ENCODE measurements at places on chromosomes 5 and 9.

DNA sequence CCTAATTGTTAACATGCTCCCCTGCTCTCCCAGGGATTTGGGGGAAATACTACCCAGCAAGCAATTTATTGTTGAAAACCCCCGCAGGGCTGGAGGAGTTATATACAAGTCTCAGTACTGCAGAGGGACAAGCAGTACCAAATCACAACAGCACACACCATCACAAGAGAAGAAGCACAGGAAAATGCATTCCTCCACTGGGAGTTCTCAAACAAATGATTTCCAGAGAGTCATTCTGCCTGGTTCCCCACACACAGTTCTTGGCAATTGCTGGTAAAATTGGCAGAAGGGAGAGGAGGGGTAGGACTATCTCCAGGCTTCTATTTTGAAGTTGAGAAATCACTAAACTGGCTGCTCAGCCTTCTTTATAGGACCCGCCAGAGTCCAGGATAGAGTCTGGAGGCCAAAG lies 16.8 kb downstream of the SIL1 start:
- DNase-seq: no peak

DNA sequence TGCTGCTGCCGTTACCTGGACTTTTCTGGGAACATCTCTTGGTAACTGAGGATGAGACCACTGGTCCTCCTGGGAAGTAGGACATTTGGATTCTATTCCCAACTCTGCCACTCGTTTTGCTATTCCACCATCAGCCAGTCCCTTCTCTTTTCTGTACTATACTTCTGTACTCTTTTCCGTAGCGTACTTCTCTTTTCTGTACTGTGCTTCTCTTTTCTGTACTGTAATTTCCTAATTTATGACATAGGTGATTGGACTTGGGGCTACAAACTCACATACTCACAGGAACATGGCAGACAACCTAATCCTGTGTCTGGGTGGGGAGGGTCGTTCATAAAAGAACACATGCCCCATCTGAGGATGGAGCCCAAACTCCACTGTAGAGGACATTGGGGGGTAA lies 335.3 kb upstream of the PANK3 start:
- no peak for DNase-seq

DNA sequence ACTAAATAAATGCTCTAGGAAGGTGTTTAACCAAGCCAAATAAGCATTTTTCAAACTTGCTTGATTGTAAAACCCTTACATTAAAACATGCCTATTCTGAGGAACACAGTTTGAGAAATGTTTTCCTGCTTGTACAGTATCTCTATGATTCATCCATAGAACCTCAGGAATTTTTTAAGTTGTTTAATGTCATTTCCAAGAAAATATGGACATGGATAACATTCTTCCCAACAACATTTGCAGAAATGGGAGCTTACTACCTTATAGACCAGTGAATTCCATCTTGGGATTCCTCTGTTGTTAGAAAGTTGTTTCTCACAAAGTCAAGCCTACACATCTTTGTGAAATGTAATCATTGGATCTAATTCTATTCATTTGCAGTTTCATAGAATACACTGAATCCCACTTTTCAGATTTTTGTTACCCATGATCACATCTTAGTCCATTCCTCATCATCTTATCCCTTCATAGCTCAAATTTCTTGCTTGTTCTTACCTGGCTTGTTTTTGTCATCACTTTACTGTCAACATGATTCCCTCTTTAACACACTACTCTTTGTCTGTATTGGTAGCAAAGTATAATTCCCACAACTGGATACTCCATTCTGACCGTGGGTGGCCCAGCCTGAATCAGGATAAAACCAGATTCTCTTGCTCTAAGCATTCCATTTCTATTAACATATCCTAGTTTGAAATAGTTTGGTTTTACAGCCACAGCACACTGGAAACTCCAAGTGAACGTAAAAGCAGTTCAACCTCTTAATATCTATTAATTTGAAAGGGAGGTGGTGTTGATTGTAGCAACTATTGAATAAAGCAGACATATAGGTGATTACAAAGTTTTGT lies 49.4 kb upstream of the PAPPA start:
- DNase-seq: no peak

- no peak for DNase-seq
Measured at GRCh38 chr5:75050415-75050814, 1.9 kb downstream of the GCNT4 start.

GRCh38 chr5:131288328-131288727 lies 24.5 kb downstream of the CDC42SE2 start:
- no peak for DNase-seq

GRCh38 chr9:118961857-118962256 lies 407.4 kb downstream of the BRINP1 start:
- no peak for DNase-seq

DNA sequence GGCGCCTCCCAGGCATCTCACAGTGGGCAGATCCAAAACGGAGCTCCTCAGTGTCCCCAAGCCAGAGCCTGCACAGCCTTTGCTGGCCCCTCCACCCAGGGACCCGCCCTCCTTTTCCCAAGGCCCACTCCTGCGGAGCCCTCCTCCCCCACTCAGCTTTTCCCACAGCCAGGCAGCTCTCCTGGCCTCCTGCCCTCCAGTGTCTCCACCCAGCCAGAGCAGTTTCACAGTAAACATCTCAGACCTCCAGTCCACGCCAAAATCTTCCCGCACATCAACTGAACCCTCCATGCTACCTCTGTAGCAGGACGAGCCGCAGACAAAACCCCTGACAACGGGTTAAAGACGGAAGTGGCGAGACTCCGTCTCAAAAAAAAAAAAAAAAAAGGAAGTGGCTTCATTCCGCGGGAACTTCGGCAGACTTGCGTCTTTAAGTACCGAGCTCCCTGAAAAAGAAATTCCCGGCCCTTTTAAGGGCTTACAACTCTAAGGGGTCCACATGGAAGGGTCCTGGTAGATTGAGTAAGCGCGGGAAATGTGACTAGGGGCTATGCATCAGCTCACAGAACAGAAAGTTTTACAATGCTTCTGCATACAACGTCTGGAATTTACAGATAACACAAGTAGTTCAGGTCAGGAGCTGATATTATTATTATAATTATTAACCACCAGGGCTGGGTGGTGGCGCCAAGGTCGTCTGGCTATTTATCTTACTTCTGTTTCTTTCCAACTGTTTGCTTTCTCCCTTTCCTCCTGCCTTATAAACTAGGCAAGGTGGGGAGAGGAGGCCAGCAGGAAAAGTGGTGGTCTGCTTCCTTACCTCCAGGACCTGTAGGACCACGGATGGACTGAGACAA lies 11.4 kb upstream of the GRIN1 start:
- DNase-seq: no peak

DNA sequence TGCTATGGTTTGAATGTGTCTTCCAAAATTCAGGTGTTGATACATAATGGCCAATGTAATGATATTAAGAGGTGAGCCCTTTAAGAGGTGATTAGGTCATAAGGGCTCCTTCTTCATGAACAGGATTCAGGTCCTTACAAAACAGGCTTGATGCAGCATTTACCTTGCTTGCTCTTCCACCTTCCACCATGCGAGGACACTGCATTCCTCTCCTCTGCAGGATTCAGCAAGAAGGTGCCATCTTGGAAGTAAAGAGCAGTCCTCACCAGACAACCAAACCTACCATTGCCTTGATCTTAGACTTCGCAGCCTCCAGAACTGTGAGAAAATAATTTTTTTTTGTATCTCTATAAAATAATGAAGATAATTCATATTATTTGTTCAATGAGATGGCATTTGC lies 314.0 kb upstream of the SMARCA2 start:
- DNase-seq: no peak

DNA sequence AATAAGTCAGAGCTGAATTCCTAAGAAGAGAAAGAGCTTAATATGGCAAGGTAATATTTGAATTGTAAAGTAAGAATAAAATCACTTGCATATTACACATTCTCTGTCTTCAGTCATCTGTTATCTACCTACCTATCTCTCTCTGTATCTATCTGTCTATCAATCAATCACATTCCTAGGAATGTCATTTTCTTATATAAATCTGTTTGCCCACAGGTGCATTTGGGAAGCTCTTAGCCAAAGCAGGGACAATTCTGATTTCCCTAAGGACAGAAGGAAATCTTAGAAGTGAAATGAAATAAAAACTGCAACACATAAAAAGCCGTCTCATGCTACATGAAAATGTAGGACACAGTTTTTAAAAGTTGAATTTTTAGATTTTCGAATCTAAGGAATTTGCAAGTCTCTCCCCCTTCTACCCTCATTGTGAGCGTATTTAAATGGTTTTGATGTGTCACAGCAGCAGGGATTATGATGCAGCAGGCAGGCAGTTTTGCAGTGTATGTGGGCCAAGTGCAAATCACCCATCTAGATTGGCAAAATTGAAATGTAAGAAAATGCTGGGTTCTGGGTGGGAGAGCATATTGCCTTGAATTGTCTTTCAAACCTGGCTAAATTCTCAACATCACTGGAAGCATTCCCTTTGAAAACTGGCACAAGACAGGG lies 155.7 kb downstream of the ACER2 start:
- no peak for DNase-seq

DNA sequence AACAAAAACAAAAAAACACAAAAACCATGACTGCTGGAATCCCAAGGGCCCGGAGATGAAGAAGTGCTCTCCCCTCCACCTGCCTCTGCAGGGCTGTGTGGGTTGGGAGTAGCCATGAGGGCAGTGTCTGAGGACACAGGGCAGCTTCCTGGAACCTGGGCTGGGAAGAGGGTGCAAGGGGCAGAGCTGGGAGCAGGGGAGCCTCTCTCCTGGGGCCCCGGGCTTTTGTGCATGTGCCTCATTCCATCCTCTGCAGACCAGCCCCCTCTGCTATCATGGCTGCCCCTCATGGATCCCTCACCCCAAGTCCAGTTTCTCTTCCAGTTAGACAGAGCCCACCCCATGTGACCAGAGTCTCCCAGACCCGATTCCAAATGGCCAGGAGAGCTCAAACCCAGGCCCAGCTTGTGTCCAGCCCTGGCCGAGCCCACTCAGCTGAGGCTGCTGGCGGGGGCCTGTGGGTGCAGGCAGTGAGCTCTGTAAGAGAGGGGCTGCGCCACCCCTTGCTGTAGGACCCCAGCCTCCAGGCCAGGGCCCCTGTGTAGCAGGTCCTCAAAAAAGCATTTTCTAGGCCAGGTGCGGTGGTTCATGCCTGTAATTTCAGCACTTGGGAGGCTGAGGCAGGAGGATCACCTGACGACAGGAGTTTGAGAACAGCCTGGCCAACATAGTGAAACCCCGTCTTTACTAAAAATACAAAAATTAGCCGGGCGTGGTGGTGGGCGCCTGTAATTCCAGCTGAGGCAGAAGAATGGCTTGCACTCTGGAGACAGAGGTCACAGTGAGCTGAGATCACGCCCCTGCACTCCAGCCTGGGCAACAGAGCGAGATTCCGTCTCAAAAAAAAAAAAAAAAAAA lies 44.5 kb downstream of the PLPP7 start:
- no peak for DNase-seq

- DNase-seq: no peak
Measured at GRCh38 chr5:181120306-181120705, 10.7 kb downstream of the OR2V1 start.

GRCh38 chr5:116454417-116454927 lies 120.2 kb downstream of the SEMA6A start:
- peak; percentile 78 for DNase-seq

- no peak for DNase-seq
Measured at GRCh38 chr5:75668445-75668844, 48.8 kb downstream of the POC5 start.

DNA sequence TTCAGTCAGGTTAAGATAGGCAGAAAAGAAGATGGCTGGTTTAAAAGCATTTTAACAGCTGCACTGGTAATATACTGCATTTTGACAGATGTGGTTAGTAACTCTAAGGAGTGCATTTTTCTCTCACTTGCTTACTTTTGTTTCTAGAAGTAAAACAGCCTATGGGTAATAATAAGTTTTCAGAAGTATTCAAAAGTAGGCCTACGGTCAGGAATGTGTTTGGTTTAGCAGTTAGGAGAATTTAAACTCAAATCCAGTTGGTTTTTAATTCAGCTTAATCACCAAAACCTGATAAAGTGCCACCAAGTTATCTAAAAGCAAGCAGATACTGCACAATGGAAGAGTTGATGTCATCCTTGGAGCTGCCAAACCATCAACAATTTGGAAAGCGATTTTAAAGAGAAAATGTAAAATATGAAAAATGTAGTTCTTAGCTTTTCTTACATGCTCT lies 160.3 kb downstream of the ARSB start:
- no peak for DNase-seq

DNA sequence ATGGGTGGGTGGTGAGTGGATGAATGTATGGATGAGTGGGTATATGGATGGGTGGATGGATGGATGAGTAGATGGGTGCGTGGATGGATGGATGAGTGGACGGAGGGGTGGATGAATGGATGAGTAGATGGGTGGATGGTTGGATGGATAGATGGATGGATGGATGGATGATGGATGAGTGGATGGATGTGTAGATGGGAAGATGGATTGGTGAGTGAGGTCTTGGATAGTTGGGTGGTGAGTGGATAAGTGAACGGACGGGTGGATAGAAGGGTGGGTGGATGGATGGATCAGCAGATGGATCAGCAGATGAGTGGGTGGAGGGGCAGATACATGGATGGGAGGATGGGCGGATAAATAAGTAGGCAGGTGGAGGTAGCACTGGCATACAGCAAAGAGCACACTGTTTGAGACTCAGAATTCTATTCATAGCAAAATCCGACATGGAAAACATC lies 163.5 kb downstream of the C9orf50 start:
- DNase-seq: no peak

DNA sequence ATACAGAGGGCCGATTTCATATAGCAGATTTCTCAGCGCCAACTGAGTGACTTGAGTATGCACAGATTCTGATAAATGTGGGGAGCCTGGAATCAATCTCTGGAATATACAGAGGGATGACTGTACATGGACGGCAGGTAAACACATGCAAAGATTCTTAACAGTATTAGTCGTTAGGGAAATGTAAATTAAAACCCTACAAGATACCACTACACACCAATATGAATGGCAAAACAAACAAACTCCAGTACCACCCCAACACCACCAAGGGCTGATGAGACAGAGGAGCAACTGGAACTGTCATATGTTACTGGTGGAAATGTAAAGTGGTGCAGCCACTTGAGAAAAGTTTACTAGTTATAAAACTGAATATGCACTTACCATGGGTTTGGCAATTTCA lies 8.3 kb upstream of the FER start:
- DNase-seq: no peak

DNA sequence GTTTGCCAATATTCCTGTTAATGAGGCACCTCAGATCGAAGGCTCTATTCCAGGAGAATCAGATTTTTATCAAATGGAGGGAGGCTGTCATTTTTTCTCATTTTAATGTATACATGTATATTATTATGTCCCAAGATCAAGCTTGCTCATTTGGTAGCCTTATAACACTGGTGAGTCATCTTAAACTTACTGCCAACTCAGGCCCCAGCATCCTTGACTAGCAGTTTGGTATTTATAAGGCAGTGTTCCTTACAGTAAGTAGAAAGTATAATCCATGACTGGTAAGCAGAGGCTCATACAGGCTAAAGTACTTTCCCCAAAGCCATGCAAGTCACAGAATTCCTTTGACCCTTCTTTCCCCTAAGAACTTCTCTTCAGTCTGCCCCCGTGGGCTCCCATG lies 90.7 kb upstream of the NR3C1 start:
- DNase-seq: no peak

- DNase-seq: no peak
Measured at GRCh38 chr5:122150215-122150614, 20.9 kb downstream of the ZNF474 start.
